Suppressor macrophage treated with lipopolysaccharide for 1 hour (primary cell): ENCODE measurements at places on chromosomes 2 and 18.
A peak's percentile ranks its signal among the peaks of the same experiment; 100 is the strongest.

- DNase-seq, result no peak
Measured at GRCh38 chr2:149536649-149537048, 50.9 kb downstream of the MMADHC start.

DNA sequence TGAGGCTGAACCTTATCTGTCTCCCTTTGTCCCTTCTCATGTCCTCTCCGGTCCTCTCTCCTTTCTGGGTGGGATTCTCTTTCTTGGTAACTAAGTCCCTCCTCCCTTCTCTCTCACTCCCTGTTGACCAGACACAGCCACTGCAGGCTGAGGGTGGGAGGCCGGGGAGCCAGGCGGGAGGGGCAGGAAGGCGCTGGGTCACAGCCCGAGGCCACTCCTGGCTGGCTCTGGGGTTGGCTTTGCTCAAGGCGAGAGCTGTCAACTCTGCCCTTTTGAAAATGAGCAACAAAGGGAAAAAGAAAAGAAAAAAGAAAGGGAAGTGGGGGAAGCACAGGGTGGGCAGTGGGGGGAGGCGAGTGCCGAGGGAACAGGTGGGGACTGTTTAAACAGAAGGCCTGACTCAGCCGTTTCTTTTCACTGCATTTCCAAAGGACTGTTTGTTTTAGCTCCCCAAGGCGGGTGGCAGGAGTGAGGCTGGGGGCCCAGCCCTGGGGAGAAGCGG, 70.5 kb upstream of the IGFBP5 start:
- peak; percentile 13 for DNase-seq

DNA sequence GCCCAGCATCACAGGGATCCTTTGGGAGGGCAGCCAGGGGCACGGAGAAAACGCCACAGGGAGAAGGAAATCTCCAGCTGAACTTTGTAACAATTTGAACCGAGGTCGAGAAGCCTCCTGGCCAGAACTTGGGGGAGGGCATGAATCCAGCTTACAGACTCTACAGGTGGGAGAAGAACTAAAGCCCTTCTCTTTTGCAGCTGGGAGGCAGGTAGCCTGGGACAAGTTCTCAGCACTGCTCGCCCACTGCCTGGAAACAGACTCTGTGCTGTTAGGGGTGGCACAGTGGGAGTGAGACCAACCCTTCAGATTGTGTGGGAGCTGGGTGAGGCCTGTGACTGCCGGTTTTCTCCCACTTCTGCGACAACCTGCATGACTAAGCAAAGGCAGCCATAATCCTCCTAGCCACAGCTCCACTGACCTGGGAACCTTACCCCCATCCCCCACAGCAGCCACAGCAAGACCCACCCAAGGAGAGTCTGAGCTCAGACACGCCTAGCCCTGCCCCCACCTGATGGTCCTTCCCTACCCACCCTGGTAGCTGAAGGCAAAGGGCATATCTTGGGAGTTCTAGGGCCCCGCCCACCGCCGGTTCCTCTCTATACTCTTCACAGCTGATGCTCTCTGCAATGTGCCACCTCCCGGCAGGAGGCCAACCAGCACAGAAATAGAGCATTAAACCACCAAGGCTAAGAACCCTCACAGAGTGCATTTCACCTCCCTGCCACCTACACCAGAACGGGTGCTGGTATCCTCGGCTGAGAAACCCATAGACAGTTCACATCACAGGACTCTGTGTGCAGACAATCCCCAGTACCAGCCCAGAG, 136.0 kb upstream of the SIX2 start:
- no peak for DNase-seq

DNA sequence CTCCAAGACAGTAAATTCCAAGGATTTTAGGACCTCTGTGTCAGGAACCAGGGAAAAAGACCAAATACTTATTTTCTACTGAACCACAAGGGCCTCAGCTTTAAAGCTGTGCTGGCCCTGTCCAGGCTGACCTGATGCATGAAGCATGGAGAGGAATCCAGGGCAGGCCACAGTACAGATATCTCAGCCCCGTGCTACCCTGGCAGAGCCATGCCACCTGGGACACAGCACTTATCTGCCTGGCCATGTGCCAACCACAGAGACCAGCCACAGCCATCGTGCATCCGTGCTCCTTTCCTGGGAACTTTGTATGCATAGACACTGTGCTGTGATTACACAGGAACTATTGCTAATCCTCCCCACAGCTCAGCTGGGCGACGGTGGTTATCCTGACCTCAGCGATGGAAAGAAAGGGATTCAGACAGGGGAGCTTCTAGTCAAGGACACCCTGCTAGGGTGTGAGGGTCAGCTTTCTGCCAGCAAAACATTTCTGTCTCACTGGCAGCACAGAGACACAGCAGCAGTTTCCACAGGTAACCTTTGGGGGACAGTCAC, 687.4 kb upstream of the ID2 start:
- DNase-seq, result no peak

- no peak for DNase-seq
Measured at GRCh38 chr2:158973116-158973956, 4.9 kb downstream of the TANC1 start.

GRCh38 chr2:48851161-48851560, 95.6 kb upstream of the LHCGR start:
- DNase-seq, result no peak

DNA sequence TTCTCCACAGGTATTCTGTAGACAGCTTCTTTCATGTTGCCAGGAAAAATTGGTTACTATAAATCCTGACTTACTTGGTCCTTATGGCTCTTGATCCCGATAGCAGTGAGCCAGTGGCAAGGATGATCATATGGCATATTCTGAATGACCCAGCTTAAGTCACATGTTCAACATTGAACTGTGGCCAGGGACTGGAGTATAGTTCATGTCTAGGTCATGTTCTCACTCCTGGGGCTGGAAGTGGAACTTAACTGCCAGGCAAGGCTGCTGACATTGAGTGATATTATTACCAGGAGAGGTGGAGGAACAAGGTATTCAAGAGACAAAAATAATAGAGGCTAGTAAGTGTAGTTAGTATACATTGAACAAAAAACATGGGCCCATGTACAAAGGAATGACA, 26.2 kb downstream of the R3HDM1 start:
- DNase-seq, result peak; percentile 7

DNA sequence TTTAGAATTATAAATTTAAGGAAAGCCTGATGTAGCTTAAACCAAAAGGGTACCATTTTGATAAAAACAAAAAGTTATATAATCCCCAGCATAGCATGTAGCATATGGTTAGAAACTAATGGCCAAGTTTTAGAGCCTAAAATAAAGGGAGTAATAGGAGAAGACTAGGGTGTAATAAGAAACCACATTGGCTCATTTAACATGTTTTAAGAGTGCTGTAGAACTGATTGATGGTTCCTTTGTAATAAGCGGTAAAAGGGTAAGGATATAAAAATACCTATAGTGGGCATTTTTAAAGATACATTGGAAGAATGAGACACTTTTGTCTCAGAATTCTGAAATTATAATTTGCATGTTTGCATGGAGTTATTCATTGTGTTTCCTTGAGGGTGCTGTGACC, 1.9 kb downstream of the PSMA8 start:
- DNase-seq, result no peak

DNA sequence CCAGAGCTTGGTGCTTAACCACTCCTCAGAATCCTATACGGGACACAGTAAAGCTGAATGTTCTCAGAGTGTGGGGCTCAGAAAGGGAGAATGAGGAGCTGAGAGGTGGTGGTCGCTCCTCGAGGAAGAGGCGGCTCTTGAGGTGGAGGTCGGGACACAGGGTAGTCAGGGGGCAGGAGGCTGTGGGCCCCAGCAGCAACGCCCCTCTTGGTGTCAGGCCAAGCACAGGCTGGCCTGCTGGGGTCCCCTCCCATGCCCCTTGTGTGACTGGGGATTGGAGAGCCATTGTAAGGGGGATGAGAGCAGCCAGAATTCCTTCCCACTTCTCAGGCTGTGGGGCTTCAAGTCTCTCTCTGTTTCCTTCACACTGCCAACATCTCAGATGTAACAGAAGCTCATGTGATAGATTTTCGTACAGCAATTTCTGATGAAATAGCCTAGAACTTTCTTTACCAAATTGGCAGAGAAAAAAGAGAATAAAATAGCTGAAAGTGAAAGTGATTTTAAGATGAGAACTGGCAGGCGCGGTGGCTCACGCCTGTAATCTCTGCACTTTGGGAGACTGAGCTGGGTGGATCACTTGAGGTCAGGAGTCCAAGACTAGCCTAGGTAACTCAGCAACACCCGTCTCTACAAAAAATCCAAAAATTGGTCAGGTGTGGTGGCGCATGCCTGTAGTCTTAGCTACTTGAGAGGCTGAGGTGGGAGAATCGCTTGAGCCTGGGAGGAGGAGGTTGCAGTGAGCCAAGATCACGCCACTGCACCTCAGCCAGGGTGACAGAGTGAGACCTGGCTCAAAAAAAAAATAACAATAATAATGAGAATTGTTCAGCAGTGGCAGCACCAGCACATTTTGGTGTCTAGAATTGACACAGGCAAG, 61.1 kb upstream of the RPL31 start:
- no peak for DNase-seq

DNA sequence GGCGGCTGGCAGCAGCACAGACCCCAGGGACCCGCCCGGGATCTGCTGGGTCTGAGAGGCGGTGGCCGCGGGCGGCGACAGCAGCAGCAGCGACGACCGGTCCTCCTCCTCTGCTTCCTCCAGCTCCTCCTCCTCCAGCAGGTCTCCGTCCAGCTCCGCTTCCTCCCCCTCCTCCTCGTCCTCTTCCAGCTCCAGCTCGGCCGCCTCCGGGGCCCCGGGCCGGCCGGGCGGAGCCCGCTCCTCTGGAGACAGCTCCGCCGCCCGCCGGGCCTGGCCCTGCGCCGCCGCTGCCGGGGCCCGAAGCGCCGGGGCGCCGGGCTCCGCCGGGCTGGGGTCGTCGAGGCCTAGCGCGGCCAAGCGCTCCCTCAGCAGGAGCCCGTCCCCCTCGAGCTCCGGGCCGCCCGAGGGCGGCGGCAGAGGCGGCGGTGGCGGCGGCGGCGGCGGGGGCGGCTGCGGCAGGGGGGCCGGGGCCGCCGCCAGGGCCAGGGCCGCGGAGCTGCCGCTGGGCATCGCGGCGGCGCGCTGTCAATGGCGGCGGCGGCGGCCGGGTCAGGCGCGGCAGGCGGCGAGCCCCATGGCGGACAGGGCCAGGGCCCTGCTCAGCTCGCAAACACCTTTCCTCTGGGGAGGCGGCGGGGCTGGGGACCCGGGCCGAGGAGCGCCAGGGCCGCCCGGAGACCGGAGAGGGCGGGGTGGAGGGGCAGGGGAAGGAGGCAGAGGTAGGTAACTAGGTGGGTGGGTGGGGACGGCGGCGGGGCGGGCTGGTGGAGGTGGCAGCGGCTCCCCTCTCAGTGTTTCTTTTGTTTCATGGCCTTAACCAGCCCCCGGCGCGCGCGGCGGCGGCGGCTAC, 445 bp downstream of the MEX3C start:
- peak; percentile 52 for DNase-seq

DNA sequence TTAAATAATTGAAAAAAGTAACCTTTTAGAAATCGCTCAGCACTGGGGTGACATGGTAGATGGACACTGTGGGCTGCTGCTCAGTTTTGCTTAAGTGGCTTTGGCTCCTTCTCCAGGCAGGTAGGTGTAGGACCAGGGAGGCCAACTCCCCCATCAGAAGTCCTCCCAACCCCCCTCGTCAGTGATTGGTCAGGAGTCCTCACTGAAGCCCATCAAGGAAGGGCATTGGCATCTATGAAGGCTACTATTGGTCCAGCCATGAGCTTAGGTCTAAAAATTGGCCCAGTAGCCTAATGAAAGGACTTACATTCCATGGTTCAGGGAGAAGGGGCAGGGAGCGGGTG, 34.7 kb downstream of the ST3GAL5 start:
- DNase-seq, result no peak

DNA sequence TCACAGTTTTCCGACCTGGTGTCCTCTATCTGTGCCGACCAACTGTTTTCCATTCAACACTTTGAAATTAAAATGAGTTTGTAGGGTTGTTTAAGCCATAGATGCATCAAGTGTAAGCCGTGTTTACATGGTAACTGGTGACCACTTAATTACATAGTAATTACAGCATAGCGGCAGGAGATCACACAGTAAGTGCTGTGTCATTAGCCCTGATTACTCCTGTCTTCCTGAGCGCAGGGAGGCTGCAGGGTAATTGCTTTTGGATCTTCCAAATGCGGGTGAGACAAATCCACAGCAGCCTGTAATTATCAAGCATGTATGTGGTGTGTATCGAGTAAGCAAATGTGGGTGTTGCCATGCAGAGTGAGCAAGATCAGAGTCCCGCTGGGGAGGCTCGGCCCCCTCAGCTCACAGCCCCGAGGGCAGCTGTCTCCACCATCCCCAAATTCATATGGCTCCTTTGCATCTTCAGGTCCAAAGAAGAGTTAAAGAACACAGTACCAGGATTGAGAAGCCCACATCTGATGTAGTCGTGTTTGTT, 71.5 kb upstream of the HDAC4 start:
- no peak for DNase-seq

DNA sequence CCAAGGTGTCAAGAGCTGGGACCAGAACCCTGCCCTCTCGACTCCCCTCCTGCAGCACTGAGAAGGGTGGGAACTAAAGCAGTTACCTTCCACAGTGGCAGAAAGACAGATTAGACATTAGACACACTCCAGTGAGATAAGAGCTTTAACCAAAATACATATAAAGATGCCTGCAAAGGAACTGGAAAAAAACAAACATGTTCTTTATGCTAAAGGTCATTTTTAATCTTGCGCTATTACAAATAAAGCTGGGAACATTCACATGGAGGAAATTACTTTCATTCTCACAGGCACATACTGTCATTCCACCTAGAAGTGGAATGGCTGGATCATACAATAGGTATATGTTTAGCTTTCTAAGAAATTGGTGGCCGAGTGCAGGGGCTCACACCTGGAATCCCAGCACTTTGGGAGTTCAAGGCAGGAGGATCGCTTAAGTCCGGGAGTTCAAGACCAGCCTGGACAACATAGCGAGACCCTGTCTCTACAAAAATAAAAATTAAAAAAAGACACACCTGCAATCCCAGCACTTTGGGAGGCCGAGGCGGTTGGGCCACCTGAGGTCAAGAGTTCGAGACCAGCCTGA, 41.9 kb downstream of the C2orf76 start:
- no peak for DNase-seq

- DNase-seq, result peak; percentile 13
Measured at GRCh38 chr2:98909317-98910211, 26.5 kb downstream of the CRACDL start.
